ENCODE measurements at places on chromosomes 7 and 10.

DNA sequence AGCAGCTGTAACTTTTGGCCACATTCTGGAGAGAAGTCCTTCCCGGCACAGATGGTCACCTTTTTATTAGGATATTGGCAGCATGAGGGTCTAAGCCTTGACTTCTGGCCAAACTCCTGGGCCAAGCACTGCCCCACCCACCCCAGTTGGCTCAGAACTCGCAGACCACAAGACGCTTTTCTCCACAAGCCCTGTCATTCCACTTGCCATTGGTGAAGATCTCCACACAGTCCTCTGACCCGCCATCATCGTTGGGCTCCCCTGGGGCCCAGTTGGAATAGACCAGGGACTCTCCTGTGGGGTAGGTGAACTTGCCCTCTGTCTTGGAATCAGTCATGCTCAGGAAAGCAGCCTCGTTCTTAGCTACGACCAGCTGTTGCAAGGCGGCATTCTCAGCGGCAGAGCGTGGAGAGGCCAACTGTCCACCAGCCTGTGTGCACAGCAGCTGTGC, 11.2 kb downstream of the SFTPD start:
- no peak for DNase-seq

DNA sequence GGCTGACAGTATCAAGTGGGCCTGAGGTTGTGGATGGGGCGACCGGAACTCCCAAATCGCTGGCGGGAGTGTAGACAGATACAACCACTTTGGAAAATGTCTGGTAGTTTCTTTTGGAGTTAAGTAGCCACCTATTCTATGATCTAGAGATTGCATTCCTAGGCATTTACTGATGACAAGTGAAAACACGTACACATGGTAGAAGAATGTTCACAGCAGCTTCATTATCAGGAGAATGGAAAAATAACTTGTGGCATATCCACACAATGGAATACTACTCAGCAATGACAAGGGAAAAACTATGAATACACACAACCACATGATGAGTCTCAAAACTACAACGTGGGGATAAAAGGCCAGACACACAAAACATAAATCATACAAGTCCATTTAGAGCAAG, 146.0 kb downstream of the MYOF start:
- no peak for DNase-seq

DNA sequence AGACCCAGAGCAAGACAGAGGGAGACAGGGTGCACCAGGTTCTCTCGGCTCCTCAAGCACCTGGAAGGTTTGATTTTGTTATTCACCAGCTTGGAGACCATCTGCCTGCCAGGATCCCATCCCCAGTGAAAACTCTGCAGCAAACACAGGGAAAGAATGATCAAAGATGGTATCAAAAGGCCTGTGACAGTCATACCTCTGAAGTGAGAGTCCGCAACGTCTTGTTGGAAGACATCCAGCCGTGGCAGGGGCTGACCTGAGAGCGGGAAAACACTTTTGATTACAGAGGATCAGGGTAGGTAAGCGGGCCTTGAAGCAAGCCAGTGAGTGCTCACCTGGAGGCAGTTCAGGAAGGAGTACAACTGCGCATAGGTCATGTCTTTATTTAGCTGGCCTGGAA, 142.3 kb downstream of the ANLN start:
- DNase-seq, result no peak

- no peak for DNase-seq
Observed at GRCh38 chr10:132385721-132386418, 11.1 kb upstream of the PWWP2B start.

DNA sequence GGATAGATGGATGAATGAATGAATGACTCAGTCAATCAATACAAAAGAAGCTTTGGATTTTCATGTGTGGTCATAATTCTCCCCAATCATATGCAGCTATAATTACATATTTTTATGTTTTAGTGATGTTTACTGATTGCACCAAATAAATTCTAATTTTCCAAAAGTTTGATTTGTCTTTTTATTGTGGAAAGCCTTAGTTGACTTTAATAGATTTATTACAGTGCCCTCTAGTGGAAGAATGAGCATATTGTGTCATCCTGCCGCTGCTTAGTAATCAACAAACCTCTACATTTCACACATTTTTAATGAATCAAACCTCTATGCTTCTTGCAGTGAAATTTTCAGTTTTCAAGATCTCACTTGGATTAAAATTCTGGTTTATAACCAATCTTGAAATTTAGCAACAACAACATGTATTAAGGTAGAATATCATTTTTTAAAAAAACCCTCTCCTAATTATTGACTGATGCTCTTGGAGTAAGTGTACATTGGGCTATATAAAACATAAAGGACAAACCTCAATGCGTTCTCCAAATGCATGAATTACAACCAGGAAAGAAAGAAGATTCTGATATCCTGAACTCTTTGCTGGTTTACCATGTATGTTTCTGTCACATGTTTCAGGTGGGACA, 55.6 kb upstream of the PNLIP start:
- peak; percentile 11 for DNase-seq

DNA sequence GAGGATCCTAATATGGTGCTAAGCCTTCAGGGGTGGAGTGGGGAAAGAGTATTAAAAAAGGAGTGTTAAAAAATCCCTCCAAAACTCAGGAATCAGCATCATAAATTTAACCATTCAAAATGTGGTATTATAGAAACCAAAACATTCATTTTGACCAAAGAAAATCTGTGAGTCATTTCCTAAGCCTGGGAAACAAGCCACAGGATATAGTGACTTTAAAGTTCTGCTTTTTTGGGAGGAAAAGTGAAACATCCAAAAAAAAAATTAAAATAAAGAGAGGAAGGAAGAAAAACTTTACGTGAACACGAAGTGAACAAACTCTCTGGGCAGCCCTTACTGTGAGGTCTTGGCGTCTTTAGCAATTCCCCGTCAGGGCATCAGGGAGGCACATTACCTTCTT, 74.0 kb upstream of the GSDME start:
- no peak for DNase-seq

DNA sequence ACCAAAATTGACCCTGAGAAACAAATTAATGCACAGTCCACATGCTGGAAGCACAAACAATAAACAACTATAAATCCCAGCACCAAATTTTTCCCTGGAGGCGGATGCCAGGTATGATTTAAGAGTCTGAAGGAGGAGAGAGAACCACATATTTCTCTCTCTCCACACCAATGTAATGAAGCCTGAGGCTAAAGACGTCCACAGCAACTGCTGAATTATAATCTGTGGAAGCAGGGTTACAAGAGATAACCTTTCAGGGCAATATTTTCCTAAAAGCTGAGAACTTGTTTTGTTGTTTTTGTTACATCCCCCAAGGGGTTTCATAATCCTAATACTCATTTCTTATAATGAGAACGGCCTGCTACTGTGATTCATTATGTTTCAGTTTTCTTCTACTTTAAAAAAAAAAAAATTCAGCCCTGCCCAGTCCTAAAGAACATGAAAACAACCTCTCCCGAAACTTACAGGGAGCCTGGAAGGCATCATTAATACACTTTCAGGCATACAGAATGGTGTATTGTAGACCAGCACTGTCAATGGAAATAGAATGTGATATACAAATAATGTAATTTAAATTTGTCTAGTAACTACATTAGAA, 48.5 kb upstream of the ABLIM1 start:
- DNase-seq, result no peak

Measured in NCI-H1105 (cell line).